AML-193 (cell line): ENCODE measurements at places on chromosomes 6 and 20.

DNA sequence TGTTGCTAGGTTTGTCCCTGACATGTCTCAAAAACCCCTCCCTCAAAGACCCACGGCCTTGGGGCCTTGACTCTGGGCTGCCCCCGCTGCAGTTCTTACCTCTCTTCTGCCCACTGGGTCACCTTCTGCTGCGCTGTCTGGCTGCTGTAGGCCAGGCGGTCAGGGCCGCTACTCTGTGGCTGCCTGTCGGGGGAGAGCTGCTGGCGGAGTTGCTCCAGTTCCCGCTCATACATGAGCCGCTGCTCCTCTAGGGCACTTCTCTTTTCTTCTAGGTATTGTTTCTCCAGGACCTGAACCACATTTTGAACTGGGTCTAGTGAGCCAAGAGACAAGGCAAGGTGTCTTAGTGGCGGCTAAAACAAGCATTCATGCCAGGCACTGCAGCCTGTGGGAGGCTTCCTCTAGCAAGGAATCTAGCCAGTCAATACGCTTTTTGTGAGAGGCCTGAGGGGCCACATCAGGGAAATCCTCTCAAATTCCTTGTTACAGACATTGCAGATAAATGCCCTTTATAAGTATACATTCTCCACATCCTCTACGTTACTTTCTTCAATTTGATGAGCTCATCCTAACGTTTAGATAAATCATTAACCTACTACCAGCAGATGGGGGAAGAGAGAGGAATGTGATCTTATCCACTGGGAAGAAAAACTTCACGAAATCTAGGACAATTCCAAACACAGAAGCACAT, 110.3 kb upstream of the NUP153 start:
- no peak for DNase-seq

- DNase-seq, result no peak
Observed at GRCh38 chr6:24357336-24358218, at the start of gene DCDC2. TSS of gene DCDC2 (minus strand) at chr6:24358059. CDS start at chr6:24357750, 309 bp downstream.

DNA sequence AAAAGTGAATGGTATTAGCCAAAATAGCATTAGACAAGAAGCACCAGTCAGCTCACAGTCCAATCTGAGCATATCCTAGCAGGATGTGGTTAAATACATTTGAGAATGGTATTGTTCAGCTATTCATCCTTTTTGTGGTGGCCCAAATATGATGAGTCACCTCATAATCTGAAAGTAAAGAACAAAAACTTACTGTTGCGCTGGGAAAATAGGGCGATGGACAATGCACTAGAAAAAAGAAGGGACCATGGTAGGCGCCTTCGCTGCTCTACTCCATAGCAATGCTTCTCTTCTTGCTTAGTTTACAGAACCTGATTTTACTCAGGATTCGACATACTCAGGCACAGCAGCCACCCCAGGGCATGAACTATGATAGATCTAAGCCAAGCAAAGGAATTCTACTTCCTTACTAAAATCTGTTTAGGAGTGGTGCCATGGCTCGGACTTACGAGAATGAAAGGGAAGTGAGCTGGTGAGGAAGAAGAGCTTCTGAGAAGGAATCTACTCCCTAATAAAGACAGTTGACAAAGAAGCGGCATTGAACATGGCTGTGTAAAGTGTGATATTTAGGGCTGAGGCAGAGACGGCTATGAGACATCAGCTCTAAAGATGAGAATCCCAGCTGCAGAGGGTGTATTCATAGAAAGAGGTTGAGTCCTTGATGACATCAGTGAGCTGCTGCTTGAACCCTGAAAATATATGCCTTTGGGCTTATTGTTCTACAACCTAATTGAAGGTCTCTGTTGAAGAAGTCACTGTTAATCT, 16.6 kb upstream of the FBXO9 start:
- DNase-seq, result peak; percentile 45

DNA sequence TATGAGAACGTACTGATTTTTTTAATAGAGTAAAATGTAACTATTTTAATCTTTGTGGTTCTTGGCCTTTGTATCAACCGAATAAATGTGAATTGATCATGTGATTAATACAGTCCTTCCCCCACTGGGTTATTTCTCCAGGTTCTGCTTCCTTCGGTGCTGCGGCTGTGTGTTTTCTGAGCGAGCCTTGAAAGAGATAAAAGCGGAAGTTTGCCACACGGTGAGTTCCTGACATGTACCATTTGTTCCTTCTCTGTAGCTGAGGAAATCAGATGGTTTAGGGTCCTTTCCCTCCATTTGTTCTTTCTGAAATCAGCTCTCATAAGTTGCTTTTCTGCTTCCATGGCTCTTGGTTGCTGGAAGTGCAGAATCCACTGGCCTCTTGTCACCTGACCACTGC, 15.5 kb downstream of the RTF2 start:
- peak; percentile 45 for DNase-seq

GRCh38 chr6:162242915-162243314, 484.7 kb downstream of the PRKN start:
- no peak for DNase-seq

- no peak for DNase-seq
Observed at GRCh38 chr6:33746036-33746600, 587 bp downstream of the IP6K3 start.

GRCh38 chr6:47078991-47079390, 36.9 kb upstream of the ADGRF1 start:
- no peak for DNase-seq

- no peak for DNase-seq
Observed at GRCh38 chr6:3882431-3882830, 33.3 kb downstream of the FAM50B start.

DNA sequence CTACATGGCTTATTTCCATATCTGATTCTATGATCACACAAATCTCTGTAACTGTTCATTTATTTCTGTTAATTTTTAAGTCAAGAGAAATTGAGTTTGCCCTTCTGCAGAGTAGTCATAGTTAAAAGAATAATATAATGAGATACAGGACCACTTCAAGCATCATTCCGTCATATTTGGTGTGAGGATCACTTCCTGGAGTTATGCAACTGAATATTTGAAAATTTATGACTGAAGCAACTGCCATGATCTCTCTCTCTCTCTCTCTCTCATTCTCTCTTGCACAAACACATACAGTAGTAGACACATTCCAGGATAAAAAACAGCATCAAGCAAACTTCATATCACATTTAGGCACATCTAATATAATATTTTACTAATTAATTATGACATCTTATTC, 116.4 kb downstream of the COL9A1 start:
- no peak for DNase-seq

- no peak for DNase-seq
Observed at GRCh38 chr20:16115911-16116552, 457.2 kb downstream of the KIF16B start.

GRCh38 chr6:87393026-87393622, 14.6 kb upstream of the CFAP206 start:
- DNase-seq, result peak; percentile 96
